ENCODE measurements at places on chromosomes 3 and 15.
A peak's percentile ranks its signal among the peaks of the same experiment; 100 is the strongest.

DNA sequence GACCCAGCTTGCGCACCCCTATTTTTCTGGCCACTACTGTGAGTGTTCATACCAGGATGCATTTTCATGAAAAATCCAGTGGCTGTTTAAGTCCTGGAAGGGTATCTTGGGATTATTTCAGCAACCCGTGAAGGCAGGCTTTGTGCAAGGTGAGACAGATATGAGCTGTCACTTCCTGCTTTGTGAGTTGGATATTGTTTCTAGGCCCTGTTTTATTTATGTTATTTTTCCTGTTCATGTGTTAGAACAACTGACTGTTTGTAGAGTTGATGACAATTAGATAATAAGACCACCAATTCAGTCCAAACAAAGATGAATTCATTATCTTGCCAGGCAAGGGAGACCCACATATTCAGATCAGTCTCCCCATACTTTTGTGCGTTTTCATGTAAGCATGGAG, 42.5 kb downstream of the ZBTB38 start:
- no peak for DNase-seq

DNA sequence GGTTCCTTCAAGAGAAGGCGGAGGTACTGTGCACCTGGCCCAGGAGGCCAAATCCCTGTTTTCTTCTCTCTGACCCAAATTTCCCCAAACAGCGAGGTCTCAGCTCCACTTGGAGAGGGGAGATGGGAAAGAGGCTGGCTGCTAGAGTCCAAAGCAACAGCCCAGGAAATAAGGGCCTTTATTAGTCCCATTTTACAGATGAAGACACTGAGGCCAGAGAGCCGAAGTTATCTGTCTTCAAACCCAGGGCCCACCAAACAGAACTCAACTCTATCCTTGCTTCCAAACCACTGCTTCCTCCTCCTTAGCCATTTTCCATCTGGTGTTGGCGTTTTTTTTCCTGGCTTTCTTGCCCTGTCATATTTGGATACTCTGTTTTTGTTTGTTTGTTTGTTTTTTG, 22.0 kb upstream of the FLNB start:
- no peak for DNase-seq

- no peak for DNase-seq
Measured at GRCh38 chr15:99466701-99467337, 99.0 kb upstream of the MEF2A start.

DNA sequence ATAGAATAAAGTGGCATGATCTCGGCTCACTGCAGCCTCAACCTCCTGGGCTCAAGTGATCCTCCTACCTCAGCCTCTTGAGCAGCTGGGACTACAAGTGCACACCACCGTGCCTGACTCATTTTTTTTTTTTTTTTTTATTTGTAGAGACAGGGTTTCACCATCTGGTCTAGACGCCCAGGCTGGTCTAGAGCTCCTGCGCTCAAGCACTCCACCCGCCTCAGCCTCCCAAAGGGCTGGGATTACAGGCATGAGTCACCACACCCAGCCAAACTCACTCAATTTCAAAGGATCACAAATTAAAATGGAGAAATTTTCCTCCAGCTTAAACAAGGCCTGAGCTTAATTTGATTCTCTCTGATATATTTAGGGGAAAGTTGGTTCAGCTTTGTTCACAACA, 27.3 kb upstream of the NMB start:
- no peak for DNase-seq

DNA sequence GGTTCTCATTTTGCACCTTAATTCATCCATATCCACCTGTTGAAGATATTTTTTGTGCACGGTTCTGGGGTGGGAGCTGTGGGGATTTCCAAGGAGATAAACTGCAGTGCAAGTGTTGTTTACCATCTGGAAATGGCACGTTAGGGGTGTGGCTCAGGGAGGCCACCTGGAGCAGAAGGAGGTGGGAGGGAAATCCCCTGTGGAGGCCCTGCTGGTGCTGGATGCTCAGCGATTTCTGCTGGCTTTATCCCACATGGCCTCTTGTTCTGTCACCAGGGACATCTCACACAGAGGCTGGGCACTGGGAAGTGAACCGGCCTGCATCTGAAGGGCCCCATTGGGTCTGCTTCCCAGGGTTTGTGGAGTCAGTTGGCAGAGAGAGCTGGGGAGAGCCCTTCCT, 24.3 kb downstream of the TRPM1 start:
- no peak for DNase-seq

DNA sequence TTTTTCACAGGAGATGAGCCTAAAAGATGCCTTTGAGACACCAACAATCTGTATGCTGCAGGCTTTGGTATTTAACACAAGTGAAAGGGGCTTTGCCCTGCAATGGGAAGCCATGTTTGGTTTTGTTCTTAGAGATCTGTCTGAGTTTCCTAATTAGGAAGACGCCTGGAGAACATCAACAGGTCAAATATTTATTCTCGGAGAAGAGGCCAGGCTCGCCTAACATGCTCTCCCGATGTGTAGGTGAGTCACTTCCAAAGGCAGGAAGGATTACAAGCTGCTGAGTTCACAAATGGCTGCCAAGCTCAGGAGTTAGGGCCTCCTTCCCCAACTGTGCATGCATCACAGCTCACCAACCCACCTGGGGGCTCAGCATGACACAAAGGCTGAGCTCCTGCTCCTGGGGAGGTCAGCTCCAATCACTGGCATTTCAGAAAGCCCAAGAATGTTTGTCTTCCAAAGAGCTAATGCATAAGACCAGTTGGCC, 119.5 kb upstream of the PRICKLE2 start:
- DNase-seq: no peak

- DNase-seq: peak; percentile 69
Measured at GRCh38 chr3:97971679-97972567, at the start of gene RIOX2. Gene RIOX2 (minus strand): TSS chr3:97972431. CDS start chr3:97967593, 4,838 bp downstream.

DNA sequence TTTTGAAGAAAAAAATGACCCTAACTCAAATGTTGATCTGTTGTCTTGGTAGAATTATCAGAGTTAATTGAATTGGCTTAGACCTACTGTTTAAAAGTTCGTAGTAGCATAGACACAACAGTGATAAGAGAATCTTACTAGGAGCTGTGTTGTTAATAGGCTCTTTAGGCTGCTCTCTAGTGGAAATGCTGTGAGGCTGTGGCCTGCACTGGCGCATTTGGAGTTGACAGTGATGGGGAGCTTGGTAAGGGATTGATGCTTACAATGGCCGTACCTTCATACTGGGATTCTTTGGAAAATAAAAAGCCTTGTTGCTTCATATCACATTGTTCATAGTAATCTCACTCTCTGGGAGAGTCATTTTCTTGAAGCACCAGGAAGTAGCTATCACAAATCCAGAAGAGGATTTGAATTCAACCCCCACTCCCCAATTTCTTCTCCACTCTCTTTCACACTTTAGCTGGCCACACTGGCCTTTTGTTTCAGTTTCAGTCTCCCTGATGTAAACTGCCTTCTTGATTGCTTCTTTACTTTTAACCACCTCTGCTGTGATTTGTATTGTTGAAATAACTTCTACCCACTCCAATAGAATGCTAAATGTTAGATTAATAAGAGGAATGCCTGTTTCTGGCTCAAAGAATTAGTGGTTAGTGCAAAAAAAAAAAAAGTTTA, 56.6 kb downstream of the CEP63 start:
- no peak for DNase-seq

DNA sequence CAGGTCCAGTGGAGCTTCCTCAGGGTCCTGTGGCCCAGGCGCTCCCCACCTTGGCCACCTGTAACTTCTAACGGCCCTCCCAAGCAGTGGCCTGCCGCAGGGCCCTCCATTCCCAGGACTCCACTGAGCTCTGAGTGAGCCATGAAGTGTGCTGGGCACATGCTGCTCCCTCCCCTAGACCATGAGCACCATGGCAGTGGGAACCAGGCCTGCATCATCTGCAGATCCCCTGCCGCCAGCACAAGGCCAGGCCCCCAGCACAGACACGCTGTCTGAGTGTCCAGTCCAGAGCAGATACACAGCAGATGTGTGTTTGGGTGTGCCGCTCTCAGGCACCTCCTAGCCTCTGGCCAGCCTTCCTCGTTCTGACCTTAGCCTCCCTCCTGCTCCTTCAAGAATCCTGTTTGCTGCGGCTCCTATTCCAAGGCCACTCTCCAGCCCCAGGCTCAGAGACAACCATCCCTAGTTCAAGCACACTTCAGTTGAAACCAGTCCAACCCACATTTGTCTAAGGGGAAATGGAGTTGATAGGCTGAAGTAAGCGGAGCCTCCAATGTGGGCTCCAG, 7.0 kb upstream of the KLF15 start:
- DNase-seq: no peak

- DNase-seq: no peak
Measured at GRCh38 chr3:9676785-9677184, 26.8 kb upstream of the CPNE9 start.

DNA sequence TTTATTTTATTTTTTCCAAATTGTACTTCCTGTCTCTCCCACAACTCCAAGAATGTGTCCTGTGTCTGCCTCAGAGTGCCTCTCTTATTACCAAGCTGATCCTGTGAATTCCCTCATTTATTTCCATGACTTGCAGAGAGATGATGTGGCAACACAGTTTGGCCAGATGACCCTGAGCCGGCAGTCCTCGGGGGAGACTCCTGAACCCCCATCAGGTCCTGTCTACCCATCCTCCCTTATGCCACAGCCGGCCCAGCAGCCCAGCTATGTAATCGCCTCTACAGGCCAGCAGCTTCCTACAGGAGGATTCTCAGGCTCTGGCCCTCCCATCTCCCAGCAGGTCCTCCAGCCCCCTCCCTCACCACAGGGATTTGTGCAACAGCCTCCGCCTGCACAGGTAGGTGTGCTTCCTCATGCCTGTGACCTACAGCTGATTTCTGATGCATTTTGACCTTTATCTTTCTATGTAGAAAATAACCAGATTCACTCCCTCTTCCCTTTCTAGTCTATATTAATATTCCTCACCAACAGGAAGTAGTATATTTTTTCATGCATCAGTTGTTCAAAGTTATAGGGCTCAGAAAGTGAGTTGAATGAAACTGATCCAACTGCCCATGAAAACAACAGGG, 100.0 kb downstream of the ARPP21 start:
- no peak for DNase-seq

DNA sequence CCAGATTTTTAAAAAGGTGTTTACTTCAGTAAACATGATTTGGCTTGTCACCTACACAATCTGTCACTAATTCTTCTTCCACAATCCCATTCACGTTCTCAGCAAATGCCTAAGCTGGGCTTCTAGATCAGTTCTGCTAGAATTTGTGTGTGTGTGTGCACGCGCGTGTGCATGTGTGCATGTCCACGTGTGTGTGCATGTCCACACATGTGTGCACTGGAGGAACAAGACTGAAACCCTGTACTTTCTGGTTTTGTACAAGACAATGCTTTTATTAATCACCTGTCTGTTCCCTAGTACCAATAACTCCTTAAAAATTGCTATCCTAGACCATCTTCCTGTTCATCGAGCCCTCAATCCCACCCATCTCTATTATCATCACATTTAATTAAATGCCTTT, 229.2 kb downstream of the KCNMB2 start:
- DNase-seq: no peak

DNA sequence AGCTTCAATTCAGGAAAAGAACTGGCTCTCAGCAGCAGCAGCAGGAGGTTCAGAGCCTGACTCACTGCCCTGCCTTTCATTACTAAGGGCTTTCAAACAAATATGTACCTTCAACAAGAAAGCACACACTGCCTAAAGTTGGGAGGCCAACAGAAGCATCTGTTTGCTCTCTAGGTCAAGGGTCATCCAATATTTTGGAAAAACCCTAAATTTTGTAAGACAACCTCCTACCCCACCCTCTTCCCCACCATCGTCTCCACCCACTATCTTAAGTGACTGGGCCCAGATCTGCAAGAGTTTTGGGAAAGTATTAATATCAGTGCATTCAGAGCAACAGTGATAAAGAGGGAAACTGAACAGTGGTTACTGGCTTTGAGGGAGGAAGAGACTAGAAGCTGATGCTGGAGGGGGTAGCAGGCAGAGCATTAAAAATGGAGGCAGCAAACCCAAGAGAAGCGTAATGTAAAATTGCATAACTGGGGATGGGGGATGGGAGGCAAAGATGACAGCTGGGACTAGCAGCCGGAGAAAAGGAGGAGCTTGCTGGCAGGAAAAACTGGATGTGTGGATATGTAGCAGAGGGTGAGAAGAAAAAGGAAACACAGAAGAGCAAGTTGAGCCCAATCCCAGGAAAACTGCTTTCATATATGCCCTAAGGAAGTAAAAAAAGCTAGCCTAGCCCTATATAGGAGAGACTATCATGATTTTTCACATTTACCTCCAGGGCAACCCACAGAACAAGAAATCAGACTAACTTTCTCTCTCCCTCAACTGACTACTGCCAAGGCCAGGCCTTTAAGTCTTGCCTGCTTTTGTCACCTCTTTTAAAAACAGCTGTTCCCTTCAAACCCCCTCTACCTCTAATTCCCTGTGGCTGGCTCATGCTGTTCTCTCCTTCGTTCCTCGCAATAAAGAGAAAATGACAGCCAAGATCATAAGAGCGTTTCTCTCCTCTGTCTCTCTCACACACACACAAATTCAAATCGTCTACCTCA, 31.4 kb downstream of the NPTN start:
- DNase-seq: no peak

Data from stimulated activated CD4-positive, alpha-beta T cell treated with anti-CD3 and anti-CD28 coated beads, TNF-alpha, amount 100 ng/mL, for 4 hours (primary cell).